ENCODE measurements at places on chromosomes 7 and 10. TPM values are rescaled to one million over a fixed set of nuclear protein-coding genes. Genes with fewer than 3 reads are reported as not detected.

GRCh38 chr7:1531263-1531978, 919 bp downstream of the MAFK start:
- DNase-seq = peak; percentile 68
- peak overlapping the region; percentile 78 for H3K27ac ChIP-seq
- H3K27me3 ChIP-seq = no peaks in the 10 kb centered on the region
- H3K4me3 ChIP-seq = peak overlapping the region; percentile 59
- no peaks in the 10 kb centered on the region for H3K36me3 ChIP-seq

DNA sequence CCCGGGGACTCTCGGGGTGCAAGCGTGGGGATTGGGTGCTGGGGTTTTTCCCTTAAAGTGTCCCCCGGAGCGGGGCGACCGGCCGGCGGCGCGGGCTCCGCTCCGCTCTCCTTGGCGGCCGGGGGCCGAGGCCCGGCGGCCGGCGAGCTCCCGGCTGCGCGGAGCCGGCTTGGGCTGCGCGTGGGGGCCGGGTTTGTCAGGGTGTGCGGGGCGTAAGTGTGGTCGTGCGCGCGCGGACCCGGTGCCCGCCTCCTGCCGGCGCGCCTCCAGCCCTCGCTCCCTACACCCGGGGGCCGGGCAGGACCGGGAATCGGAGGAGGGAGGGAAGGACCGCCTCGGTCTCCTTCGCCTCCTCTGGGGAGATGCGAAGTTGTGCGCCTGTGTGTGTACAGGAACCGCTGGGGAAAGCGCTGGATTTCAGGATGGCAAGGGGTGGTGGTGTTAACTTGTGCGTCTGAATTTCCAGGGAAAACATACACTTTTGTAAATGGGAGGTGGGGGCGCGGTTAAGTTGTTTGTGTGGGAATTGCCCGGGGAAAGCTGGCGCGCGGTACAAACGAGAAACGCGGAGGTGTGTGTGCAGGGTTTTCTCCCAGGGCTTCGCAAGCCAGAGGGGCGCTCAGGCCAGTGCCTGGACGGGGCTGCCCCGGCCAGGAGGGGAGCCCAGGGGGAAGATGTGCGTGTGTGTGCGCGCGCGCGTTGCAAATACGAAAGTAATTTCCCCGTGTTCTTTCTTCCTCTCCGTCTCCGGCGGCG, 737 bp downstream of the ZMIZ1 start:
- no peaks in the 10 kb centered on the region for H3K27me3 ChIP-seq
- peak; percentile 38 for DNase-seq
- H3K4me1 ChIP-seq = peaks cover 42% of the 10 kb centered on the region
- no peaks in the 10 kb centered on the region for H3K36me3 ChIP-seq

The VSTM2A gene
- 1.2 TPM for total RNA-seq

- H3K4me1 ChIP-seq = no peaks in the 10 kb centered on the region
- no peak for DNase-seq
- no peaks in the 10 kb centered on the region for H3K36me3 ChIP-seq
- no peaks in the 10 kb centered on the region for H3K27me3 ChIP-seq
- no peak overlapping the region for H3K27ac ChIP-seq
These were observed 28.5 kb upstream of the CAMK1D start for GRCh38 chr10:12320892-12321291.

GRCh38 chr10:112711366-112711765, 238.7 kb upstream of the TCF7L2 start:
- H3K36me3 ChIP-seq = no peaks in the 10 kb centered on the region
- no peak overlapping the region for H3K4me3 ChIP-seq
- no peak for DNase-seq
- H3K27ac ChIP-seq = no peak overlapping the region
- no peaks in the 10 kb centered on the region for H3K27me3 ChIP-seq

The FAM171A1 gene
- 11.1 TPM for total RNA-seq

The GLI3 gene
- total RNA-seq = 5.0 TPM

GRCh38 chr7:136049117-136049516, 72.0 kb upstream of the MTPN start:
- no peaks in the 10 kb centered on the region for H3K27me3 ChIP-seq
- no peak overlapping the region for H3K4me3 ChIP-seq
- peaks cover 47% of the 10 kb centered on the region for H3K4me1 ChIP-seq
- no peaks in the 10 kb centered on the region for H3K36me3 ChIP-seq

The ACTR3C gene
- 6.1 TPM for total RNA-seq

GRCh38 chr10:121425623-121426022, 172.6 kb downstream of the FGFR2 start:
- no peak overlapping the region for H3K27ac ChIP-seq
- H3K4me1 ChIP-seq = no peaks in the 10 kb centered on the region
- DNase-seq = no peak
- no peaks in the 10 kb centered on the region for H3K36me3 ChIP-seq

The TMEM236 gene
- total RNA-seq = 0.47 TPM

DNA sequence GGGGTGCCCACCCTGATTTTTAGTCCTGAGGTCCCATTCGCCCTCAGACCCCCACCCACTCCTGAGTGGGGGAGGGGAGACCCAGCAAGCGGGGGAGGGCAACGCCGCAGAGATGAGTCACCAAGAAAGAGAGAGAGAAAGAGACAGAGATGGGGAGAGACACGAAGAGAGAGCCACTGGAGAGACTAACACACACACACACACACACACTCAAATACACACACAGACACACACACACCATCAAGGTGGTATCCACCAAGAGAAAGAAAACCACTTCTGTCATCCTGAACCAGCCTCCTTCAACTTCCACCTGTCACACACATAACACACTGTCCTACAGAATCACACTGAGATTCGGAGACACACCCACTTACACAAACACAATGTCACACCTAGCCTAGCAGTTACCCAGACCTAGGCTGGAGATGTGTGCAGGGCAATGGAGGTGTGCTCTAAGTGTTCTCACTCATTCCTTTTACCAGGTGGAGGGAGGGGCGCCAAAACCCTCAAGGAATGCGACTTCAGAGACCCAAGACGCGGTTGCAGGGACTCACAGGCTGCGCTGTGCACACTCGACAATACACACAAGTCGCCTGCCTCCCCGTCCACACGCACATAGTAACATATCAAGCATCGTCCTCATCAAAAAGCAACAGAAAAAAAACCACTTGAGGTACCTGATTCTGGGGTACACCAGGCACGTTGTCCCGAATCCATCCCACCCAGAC, 3.9 kb upstream of the VGF start:
- H3K27ac ChIP-seq = no peak overlapping the region
- H3K4me3 ChIP-seq = no peak overlapping the region
- H3K27me3 ChIP-seq = no peaks in the 10 kb centered on the region
- no peaks in the 10 kb centered on the region for H3K36me3 ChIP-seq
- DNase-seq = no peak

- no peaks in the 10 kb centered on the region for H3K36me3 ChIP-seq
- H3K27ac ChIP-seq = no peak overlapping the region
- no peaks in the 10 kb centered on the region for H3K4me1 ChIP-seq
- no peak for DNase-seq
- no peak overlapping the region for H3K4me3 ChIP-seq
These were observed 110.4 kb downstream of the RAMP3 start for GRCh38 chr7:45268013-45268412.

The CALHM3 gene
- 0.39 TPM for total RNA-seq

- DNase-seq = no peak
- H3K4me1 ChIP-seq = peaks cover 5% of the 10 kb centered on the region
- no peak overlapping the region for H3K27ac ChIP-seq
- H3K27me3 ChIP-seq = no peaks in the 10 kb centered on the region
These were observed 37.3 kb downstream of the SH3PXD2A start for GRCh38 chr10:103818105-103818504.

DNA sequence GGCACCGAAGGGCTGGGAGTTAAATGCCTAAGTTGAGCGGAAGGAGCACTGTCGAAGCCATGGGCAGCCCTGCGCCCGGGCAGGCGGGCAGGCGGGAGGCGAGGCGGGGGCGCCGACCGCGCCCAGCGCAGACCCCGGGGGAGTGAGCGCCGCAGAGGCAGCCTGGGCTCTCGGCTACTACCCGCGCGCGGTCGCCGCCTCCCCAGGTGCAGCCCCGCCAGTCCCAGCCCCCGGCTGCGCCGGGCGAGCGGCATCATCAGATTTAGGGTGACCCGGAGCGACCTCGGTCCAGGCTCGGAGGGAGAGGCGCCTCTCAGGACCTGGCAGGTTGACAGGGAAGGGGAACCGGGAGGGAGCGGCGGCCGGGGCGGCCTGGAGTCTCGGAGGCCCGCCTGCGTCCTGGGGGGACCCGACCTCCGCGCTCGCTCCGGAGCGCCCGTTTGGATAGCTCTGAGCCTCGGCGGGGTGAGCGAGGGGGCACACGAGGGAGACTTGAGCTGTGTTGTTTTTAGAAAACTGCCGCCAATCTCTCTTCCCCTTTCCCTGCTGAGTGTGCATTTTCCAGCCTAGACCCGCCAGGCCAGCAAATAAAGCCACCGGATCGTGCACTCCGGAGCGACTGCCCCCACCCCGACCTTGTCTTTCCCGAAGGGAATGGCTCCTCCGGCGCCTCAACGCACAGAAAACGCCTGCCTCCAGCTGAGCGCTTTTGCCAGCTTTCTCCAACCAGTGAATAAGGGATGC, 2.3 kb upstream of the NRP1 start:
- peaks cover 6% of the 10 kb centered on the region for H3K4me1 ChIP-seq
- no peaks in the 10 kb centered on the region for H3K36me3 ChIP-seq
- peak overlapping the region; percentile 67 for H3K4me3 ChIP-seq
- H3K27ac ChIP-seq = peak overlapping the region; percentile 81
- no peaks in the 10 kb centered on the region for H3K27me3 ChIP-seq

DNA sequence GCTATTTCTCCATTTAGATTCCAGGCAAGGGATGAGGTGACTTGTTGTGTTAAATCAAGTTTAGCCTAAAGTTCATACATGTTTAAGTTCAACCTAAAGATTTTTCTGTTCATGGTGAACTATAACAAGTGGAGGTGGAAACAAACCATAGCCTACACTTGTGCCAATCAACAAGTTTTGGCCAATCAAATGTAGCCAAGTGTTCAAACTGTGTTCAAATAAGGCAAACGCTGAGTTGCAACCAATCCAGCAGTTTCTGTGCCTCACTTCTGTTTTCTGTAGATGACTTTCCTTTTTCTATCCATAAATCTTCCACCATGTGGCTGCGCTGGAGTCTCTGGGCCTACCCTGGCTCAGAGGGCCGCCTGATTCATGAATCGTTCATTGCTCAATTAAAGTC, 4.5 kb upstream of the VOPP1 start:
- H3K36me3 ChIP-seq = no peaks in the 10 kb centered on the region
- no peak overlapping the region for H3K4me3 ChIP-seq
- no peak for DNase-seq
- H3K27me3 ChIP-seq = no peaks in the 10 kb centered on the region

DNA sequence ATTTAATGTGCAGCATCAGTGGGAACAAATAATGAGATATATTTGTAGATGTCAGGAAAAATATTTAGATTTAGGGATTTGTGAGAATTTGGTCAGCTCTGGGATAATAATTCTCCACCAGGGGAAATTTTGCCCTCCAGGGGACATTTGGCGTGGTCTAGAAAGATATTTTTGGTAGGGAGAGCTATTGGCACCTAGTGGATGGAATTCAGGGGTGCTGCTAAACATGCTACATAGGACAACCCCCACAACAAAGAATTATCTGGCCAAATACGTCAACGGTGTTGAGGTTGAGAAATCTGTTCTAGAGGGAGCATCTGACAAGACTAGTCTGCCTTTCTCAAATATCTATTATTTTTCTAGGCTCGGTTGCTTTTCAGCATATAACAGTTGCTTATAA, 2.1 kb downstream of the ADK start:
- DNase-seq = no peak
- H3K36me3 ChIP-seq = no peaks in the 10 kb centered on the region
- no peak overlapping the region for H3K27ac ChIP-seq
- H3K4me3 ChIP-seq = no peak overlapping the region
- H3K4me1 ChIP-seq = peaks cover 28% of the 10 kb centered on the region

The POR gene
- total RNA-seq = 122 TPM

DNA sequence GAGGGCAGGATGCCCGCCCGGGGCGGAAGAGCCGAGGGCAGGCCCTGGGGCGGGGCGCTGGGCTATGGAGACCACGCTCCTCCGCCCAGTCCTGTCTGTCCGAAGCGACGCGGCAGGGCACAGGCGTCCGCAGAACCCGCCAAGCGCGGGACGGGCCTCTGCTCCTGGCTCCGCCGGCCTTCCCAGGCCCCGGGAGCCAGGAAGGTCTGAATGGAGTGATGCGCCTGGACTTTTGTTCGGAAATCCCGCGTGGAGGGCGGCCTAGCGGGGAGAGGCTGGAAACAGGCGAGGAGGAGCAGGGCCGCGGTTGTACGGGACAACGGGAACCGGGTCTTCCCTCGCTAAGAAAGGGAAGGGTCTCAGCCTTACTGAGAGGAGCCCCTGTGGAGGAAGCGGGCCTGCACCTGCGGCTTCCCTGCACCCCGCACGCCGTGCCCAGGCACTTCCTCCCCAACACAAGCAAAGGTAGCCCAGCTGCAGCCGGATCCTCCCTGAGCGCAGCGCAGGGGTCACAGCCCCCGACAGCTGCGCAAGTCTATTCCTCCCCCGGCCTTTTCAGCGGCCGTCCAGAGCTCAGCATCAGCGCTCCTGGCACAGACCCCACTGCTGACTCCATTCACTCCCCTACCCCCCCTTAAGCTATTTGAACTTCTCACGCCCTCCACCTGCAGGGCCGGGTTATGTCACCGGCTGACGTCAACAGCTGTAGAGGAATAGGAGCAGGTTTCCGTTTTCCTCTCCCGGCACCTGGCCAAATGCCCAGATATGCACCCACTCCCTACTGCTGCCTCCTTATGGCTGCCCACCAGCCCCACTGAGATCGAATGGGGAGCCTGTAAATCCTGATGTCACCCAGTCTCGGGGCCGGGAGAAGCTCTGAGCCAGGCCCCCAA, 143.2 kb upstream of the RET start:
- no peaks in the 10 kb centered on the region for H3K4me1 ChIP-seq
- no peaks in the 10 kb centered on the region for H3K27me3 ChIP-seq
- H3K36me3 ChIP-seq = no peaks in the 10 kb centered on the region
- no peak overlapping the region for H3K27ac ChIP-seq

GRCh38 chr10:89574368-89574767, 39.0 kb upstream of the SLC16A12 start:
- no peak for DNase-seq
- no peak overlapping the region for H3K27ac ChIP-seq
- no peaks in the 10 kb centered on the region for H3K27me3 ChIP-seq
- H3K36me3 ChIP-seq = no peaks in the 10 kb centered on the region
- no peaks in the 10 kb centered on the region for H3K4me1 ChIP-seq
- no peak overlapping the region for H3K4me3 ChIP-seq

The AMPH gene
- total RNA-seq = 9.0 TPM

Data from testis (tissue), 5 donors.